ENCODE measurements at places on chromosomes 12 and 14. TPM values are rescaled to one million over a fixed set of nuclear protein-coding genes. Genes with fewer than 3 reads are reported as not detected.

LALBA gene
- total RNA-seq = not detected

DNA sequence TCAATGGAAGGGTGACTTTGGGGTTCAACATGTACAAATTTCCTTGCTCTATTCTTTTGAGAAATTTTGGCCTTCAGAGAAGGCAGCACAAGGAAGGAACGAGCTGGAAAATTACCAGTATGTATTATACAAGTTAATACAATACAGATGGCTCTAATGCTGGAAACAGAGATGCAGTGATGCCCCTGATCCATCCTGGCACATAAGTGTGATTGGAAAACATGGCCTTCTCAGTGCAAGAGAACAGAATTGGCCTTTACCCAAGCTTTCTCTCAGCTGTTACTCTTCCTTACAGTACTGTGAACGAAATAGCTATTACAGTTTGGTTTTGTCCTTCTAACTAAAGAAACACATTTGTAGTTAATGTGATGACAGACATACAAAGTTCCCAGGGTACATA lies 102.5 kb upstream of the GPHB5 start:
- DNase-seq = no peak

GRCh38 chr12:31897781-31898503 lies 61.3 kb upstream of the RESF1 start:
- peak; percentile 48 for DNase-seq

- DNase-seq = no peak
Measured at GRCh38 chr14:104870368-104871144, 5.5 kb downstream of the CEP170B start.

- DNase-seq = no peak
Measured at GRCh38 chr12:58378028-58378427, 436.7 kb downstream of the ATP23 start.

DNA sequence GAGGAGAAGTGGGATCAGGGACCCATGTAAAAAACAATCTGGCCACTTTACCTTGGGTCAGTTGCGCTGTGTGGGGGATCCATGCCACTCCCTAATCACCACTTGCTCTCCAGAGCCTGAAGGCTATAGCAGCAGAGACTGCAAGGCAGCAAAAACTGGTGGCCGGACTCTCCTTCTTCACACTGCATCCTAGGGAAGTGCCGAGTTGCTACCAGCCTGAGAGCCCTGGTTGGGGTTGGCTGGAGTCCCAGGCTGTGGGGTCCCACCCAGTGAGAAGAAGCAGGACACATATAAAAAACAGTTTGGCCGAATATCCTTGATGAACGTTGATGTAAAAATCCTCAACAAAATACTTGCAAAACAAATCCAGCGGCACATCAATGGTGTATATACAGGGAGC lies 341.2 kb downstream of the AEBP2 start:
- DNase-seq = no peak

DNA sequence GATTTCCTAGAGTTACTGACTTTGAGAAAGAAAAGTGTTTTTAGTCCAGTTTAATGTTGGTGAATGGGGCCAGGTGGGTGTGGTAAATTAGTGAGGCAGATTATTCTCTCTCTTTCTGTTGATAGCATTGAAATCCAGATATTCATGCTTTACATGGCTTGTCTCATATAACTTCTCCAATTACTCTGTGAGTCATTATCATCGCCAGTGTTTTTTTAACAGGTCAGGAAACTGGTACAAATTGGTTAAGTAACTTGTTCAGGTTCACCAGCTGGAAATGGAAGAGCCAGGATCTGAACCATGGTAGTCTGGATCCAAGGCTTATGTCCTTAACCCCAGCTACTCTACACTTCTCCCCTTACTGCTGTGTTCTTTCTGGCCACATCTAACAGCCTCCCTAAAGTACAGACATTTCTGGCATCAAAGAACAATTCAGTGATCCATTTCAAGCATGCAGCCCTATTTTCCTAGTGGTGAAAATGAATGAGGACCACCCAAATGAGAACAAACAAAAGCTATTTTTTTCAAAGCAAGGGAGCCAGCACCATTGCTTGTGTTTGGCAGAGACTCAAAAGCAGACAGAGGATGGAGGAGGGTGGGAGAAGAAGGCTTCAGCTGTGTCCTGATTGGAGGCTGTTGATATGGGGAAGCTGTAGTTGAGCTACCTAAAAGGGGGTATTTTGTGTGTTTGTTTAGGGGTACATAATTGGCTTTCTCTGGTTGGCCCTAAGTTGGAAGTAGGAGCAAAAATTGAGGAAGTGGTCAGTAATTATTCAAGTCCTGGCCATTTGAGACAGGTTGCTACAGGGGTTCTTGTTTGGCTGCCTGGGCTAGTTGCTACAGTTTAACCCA lies 1.7 kb downstream of the IRAK3 start:
- no peak for DNase-seq

- no peak for DNase-seq
Measured at GRCh38 chr12:13144266-13144828, 40.9 kb upstream of the GSG1 start.

- DNase-seq = no peak
Measured at GRCh38 chr12:76259106-76259505, 89.1 kb downstream of the BBS10 start.

- DNase-seq = peak; percentile 74
Measured at GRCh38 chr14:39368261-39368959, 63.8 kb downstream of the FBXO33 start.
